ENCODE measurements at places on chromosomes 16 and 17.

GRCh38 chr17:41211845-41212466 lies 14.5 kb upstream of the KRTAP9-2 start:
- DNase-seq = peak; percentile 45

DNA sequence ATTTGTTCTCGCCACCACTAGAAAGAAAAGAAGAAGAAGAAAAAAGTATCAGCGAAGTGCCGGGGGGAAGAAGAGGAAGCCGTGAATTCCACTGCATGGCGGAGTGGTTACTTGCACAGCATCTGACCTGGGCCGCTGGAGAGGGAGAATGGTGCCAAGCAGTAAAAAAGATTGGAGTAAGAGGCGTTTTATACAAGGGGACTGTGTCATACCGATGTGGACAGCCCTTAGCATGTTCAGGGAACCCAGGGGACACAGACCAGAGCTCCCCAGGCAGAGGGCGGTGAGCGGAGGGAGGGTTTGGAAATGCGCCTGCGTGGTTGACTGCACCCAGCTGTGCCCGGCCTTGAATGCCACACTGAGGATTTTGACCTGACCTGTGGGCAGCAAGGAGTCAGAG lies 52.8 kb downstream of the PLXDC1 start:
- no peak for DNase-seq

DNA sequence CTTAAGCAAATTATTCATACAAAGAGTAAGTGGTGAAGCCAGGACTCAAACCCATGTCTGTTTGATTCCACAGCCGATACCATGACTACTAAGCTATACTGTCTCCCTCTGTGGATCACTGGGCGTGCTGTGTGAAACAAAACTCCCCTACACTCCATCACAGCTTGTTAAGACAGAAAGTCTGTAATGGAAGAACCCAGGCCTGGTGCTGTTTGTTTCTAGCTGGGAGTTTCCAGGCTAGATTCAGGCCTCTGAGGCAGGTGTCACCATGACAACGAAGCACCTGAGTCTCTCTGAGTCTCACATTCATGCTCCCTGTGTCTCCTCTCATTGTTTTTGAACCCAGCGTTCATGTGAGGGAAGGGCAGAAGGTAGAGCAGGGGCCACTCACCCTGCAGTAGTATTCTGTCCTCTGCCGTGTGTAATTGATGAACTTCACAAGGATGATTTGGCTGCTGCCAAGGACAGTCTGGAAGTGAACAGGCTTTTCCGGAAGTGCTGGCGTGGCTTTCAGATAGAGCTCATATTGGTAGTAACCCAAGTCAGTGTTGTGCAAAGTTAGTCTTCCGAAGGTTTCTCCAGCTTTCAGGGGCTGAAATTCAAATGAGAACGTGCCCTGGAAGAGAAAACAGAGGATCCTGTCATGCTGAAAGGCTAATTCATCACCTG lies 8.6 kb upstream of the VAC14 start:
- DNase-seq = no peak

- peak; percentile 16 for DNase-seq
Observed at GRCh38 chr17:48352630-48353029, 77.4 kb downstream of the SKAP1 start.

GRCh38 chr16:84942786-84943185 lies 68.5 kb downstream of the ZDHHC7 start:
- peak; percentile 53 for DNase-seq

DNA sequence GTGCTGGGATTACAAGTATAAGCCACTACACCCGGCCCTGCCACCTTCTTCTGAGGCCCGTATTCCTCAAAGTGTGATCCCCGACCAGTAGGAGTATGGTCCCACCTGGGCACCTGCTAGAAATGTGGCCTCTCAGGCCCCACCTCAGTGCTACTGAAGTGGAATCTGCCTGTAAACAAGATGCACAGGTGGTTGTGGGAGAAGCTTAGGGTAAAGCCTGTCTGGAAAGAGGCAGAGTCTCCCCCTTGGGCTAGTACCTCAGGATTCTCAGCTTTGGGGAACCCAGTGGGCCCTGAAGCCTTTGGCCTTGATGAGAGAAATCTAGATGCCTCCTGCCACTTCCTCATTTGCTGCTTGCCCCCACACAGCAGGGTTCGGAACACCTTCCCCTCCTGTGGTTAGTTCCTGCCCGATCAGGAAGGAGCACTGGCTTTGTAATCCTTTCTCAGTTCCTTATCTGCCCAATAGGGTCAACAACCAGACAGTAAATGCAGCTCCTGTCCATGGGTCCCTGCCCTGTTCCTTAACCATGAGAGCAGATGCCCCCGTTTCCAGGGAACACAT lies 25.2 kb downstream of the TK2 start:
- no peak for DNase-seq

DNA sequence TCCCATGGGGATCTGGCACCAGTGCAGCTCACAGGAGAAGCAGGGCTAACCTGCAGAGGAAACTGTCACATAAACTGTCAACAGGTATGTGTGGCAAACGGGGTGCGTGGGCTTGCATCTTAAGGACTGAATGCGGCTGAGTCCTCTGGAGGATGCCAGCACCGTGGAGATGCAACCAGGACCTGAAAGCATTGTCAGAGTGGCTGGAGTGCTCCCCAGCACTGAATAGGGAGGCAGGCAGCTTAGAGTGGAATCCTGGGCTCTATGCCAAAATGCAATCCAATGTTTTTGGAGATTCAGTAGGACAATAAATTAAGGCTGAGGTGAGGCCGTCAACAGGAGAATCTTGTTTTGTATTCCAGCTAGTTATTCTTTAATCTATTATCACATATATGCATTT lies 21.3 kb upstream of the SALL1 start:
- no peak for DNase-seq

DNA sequence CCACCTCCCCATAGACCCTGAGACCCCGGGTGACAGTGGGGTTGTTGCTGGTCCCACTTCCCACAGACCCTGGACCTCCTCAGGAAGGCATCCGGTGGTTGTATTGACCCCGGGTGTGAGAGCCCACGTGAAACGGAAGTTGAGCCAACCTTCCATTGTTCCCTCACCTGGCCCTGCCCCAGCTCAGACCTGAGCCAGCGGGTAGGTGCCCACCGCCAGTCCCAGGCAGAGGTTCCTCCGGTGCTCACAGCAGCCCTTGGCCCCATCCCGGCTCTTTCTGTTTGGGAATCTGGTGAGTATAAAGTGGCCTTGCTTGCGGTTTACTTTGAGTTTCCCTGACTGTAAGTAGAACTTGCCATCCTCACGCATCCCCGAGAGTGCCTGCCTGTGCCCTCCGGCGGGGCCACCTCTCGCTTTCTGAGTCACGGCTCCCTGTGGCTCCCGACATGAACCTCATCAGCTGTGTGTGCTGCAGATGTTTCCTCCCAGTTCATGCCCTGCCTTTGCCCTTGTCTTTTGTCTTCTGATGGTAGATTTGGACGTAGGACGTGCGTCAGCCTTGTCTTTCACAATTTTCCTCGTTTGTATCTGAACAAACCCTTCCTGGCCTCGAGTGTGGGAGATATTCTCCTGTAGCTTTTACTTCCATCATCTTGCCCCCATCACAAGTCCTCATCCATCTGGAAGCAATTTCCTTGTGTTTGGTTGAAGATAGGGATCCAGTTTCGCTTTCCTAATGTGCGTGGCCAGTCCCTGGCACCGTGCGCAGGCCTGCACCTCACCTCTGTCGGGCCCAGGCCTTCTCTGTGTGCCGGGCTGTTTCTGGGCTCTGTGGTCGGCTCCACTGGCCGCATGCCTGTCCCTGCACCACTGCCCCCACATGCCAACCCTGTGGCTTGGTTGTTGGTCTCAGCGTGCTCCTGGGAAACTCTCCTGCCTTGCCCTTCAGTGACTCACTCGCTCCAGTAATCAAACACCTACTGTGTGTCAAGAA lies 76.0 kb downstream of the METRNL start:
- peak; percentile 66 for DNase-seq

- DNase-seq = peak; percentile 84
Observed at GRCh38 chr17:40251576-40251975, 32.5 kb downstream of the WIPF2 start.

- peak; percentile 90 for DNase-seq
Observed at GRCh38 chr17:81599719-81600486, 37.0 kb downstream of the NPLOC4 start.

DNA sequence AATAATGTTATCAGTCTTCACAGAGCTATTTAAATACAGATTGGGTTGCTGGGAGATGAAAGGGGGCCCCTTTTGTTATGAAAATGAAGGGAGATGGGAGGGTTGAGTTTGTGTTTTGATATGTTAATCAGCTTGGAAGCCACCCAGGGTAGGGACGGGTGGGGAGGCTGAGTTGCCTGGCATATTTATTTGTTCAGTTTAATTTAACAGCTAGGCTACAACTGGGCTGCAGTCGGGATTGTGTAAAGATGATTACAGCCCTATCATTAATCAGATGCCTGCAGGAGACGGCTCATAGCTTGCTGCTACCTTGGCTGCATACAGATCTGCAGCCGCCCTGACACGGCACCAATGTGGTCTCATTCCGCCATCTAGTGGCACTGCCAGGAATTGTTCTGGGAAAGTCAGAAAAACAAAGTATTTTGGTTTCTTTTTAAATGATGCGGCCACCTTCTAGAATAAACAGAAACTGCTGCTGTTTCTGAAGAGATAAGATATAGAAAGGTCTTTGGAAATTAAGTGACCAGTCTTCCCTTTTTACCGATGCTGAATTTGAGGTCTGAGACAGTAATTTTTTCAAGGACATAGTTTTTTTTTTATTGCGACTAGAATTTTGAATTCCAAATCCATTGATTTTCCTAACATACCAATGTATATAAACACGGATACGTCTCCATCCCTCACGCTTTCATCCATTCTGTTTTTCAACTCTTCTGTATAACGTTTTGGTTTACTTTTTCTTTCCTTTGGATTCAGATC lies 458.0 kb upstream of the ASIC2 start:
- peak; percentile 53 for DNase-seq

DNA sequence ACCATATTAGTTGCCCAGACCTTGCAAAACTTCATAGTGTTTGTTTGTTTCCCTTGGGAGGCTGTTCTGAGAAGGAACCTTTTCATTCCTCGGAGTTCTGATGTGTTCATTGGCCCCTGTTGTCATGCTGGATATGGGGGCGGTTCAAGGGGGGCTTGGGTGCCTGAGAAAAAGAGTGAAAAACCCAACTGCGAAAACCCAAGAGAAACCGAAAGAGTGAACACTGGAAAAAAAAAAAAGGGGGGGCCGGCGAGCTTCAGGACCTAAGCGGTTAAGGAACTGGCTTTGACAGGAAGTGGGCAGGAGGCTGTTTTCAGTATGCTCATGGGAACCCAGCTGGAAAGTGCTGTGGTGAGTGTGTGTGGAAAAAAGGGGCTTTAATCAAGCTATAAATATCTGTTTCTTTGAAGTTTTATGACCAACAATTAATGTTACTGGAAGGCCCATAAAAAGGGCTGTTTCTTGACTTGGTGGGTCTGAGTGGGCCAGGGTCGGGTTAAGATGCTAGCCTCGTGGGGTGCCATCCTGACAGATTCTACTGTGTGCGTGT lies 510.7 kb downstream of the MAF start:
- no peak for DNase-seq

DNA sequence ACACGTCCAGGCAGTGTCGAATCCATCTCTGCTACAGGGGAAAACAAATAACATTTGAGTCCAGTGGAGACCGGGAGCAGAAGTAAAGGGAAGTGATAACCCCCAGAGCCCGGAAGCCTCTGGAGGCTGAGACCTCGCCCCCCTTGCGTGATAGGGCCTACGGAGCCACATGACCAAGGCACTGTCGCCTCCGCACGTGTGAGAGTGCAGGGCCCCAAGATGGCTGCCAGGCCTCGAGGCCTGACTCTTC lies 7.2 kb upstream of the CD68 start:
- no peak for DNase-seq

DNA sequence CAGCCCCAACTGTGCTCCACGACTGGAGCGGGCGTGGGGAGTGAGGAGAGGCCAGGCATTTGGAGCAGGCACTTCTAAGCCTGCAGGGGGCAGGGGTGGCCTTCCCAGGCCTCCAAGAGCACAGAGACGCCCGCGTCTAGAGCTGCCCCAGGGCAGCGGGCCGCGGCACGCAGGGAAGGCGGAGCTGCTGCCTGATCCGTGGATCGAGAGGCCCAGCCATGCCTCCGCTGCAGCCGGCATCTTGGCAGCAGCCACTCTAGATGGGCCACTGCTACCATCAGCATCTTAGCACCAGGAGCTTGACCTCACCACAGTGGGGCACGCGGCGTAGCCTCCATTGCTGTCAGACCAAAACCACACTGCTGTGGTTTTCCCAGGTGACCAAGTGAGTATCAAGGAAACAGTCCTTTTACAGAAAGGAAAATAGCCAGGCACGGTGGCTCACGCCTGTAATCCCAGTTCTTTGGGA lies 20.4 kb upstream of the WDR45B start:
- peak; percentile 57 for DNase-seq

DNA sequence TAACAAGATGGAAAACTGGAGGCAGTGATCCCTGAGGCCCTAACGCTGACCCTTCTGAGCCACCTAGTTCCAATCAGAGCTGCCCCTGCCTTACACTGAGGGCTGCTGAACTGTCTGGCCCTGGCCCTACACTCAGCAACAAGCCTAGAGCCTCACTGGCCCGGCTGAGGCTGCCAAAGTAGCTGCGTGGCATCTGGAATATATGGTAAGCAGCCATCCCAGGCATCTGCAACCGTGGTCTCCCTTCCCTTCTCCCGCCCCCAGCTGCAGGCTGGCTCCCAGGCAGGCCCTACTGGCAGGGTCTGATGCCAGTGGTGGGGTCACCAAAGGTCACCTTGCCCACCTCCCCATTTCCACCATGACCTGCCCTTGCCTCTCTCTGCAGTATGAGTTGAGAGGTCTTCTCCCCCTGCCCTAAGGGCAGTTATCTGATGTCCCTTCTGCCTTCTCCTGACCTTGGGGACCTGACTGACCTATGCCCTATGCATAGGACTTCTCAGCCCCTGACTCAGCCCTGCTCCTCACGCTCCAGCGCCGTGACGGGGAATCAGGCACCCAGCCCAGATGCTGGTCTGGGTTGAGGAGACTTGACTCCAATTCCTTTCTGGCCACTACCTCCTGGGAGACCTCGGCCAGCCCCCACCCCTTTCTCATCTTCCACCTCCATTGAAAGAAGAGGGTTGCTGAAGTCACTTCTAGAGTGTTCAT lies 45.3 kb downstream of the CPNE2 start:
- DNase-seq = no peak

- no peak for DNase-seq
Observed at GRCh38 chr16:59558679-59559078, 824.6 kb upstream of the GOT2 start.

DNA sequence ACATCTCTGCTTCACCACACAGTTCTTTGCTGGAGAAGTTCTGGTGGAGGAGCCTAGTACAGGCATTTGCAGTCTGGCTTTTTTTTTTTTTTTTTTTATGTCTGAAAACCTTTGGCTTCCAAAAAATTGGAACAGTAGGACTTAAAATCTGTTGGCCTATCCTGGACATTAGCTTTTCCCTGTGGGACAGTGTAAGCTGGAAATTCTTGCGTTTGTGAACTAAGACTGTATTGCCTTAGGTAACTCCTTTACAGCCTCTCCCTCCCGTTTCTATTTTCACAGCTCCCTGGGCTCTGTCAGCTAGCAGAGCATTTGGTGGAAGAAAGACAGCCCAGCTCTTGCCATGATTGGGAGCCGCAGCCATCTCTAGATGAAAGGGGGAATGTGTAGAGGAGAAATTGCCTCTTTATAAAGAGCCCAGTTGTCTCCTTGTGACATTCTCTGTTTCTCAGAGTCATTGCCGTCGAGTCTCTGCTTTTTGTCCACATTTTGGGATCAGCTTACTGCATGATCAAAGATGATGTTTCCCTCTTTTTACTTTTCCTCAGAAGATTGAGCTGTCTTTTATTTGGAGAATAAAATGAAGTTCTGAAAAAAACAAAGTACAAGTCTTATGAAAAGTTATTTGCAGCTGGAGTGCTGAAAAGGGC lies 227.5 kb downstream of the SPECC1 start:
- DNase-seq = no peak

- DNase-seq = no peak
Observed at GRCh38 chr17:72284806-72285205, 164.0 kb downstream of the SOX9 start.

GRCh38 chr16:81639348-81639747 lies 139.7 kb upstream of the PLCG2 start:
- DNase-seq = no peak
